Activated T-helper 1 cell treated with anti-CD3 and anti-CD28 coated beads, Interleukin-2, amount 50 U/mL, for 16 hours (primary cell): ENCODE measurements at places on chromosomes 6 and 20.

DNA sequence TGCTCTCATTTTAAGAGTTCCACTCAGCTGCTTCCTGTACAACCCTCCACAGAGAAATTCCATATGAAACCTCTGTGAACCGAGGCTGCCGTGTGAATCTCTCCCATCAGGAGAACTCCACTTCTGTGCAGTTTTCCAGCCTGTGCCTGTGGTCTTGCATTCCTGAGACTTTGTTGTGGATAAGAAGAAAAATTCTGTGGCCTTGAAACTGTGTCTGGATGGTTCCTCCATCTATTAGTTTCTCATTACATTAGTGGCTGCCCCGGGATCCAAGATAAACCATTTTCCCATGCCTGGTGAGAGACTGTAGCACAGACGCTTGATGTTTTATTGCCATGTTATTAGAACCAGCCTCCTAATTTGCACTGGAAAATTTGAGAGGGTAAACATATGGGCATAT is 40.8 kb upstream of the TIAM2 start:
- DNase-seq = no peak

GRCh38 chr6:139239064-139239463 is 52.7 kb downstream of the TXLNB start:
- DNase-seq = no peak

- no peak for DNase-seq
Measured at GRCh38 chr6:167781868-167782267, 44.8 kb upstream of the AFDN start.

- DNase-seq = no peak
Measured at GRCh38 chr6:136525586-136526195, 24.5 kb downstream of the MAP7 start.

GRCh38 chr20:50514750-50515149 is 4.6 kb downstream of the PTPN1 start:
- DNase-seq = no peak

GRCh38 chr6:75224303-75224926 is 18.6 kb upstream of the COL12A1 start:
- no peak for DNase-seq

- no peak for DNase-seq
Measured at GRCh38 chr6:83199173-83199862, 6.2 kb downstream of the RWDD2A start.

DNA sequence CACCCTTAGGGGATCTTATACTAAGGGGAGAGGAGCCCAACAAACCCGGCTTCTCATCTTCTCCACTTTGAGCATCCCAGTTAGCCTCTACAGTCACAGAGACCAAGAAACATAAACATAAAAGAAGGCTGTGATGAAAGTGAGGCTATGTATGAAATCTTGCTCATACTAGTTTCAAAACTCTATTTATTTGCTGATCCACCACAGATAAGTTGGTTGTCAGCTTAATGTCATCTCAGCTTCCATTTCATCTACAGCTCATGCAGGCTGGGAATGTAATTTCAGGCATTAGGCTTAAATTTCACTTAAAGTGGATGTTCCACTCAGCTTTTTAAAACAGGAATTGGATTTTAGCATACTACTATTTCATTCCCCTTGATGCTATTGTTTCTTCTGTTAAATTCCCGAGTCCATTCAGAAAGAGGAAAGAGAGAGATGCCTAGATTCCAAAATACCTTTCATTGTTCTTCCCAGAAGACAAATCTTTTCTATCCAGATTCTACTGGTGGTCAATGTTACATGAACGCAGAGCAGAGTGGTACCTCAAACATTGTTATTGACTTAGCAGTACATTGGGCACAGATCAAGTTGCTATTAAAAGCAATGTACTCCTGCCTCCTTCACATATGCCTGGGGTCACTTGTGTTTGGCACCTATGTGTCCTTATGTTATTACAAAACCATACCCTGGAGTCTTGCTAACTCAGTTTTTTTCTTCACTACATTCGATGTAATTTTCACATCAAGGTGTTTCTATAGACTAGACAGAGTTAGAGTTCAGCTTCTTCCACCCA is 149.0 kb downstream of the HACE1 start:
- DNase-seq = no peak

DNA sequence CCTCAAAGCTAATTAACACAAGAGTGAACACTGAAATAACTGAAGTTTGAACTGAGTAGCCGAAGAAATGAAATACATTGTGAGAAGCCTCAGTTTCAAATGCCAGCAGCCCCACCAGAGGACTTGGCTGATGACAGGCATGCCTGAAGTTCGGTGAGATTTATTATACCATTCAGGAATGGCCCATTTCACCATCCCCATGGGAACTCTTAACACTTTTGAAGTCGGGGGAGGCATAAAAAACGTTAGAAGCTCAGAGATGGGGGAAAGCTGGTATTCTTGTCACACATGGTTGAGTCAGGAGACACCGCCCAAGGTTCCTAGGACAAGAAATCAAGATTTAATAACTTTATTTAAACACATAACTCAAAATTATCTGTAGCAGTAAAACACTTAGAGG is 17.6 kb upstream of the SLC22A3 start:
- DNase-seq = no peak
